ENCODE measurements at places on chromosomes 2 and 18.

GRCh38 chr18:27839141-27839540 lies 337.8 kb downstream of the CDH2 start:
- no peak for DNase-seq

DNA sequence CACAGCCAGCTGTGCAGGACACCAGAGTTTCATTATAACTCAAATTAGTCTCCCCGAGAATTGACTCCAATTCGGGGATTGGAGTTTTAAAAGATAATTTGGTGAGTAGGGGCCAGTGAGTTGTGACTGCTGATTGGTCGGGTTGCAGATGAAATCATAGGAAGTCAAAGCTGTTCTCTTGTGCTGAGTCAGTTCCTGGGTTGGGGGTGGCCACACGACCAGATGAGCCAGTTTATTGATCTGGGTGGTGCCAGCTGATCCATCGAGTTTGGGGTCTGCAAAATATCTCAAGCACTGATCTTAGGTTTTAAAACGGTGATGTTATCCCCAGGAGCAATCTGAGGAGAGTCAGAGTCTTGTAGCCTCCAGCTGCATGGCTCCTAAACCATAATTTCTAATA lies 82.7 kb upstream of the SLC66A3 start:
- DNase-seq, result no peak

GRCh38 chr2:235573331-235574221 lies 79.7 kb downstream of the AGAP1 start:
- DNase-seq, result no peak

GRCh38 chr2:153543635-153544071 lies 65.1 kb upstream of the RPRM start:
- no peak for DNase-seq

DNA sequence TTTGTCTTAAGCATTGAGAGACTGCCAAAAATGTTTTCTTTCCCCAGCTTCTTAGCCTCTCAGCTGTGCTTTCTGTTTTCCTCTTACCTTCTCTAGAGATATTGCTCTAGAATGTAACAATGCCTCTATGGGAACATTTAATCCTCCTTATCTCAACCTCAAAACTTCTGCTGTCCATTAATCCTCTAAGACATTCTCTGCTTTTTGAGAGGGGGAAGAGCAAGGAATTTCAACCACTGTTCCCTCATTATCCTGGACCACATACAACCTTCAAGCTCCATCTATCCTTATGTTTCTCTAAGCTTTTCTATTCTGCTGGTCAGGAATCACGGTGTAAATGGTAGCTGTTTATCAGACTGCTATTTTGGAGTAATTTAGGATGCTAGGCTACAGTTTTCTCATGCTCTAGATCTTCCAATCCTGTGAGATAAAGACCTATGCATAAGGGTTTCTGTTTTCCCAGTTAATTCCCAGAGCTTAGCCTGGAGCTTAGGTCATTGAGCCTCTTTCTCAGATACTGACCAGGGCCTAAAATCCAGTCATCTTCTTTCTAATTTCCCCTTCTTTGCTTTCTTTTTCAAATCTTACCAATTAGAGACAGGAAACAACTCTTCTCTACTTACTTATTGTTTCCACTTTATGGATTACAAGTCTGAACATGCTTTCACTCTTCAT lies 282.0 kb downstream of the CALCRL start:
- DNase-seq, result no peak

- no peak for DNase-seq
Measured at GRCh38 chr18:33676593-33676992, 98.6 kb downstream of the ASXL3 start.

DNA sequence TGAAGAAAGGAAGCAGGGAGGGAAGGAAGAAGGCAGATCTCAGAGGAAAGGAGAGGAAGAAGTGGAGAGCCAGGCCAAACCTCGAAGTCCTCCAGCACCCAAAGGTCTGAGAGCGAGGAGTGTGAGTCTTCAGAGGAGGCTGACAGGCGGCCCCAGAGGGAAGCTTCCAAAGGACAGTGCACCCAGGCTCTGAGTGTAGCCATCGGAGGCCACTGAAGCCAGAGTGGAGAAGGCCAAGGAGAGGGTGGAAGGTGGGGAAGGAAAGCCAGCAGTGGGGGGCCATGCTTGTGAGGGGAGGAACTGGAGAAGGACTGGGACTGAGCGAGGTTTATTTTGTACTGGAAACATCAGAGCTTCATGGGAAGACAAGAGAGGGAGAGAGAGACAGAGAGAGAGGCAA lies 6.0 kb downstream of the ATP6V1B1 start:
- no peak for DNase-seq

GRCh38 chr2:30756051-30756719 lies 51.1 kb downstream of the CAPN13 start:
- DNase-seq, result no peak

GRCh38 chr18:76425146-76426131 lies 69.6 kb downstream of the ZNF516 start:
- no peak for DNase-seq

- DNase-seq, result no peak
Measured at GRCh38 chr2:16330571-16330970, 335.1 kb downstream of the CYRIA start.

- no peak for DNase-seq
Measured at GRCh38 chr2:41972819-41973218, 75.0 kb upstream of the PKDCC start.

DNA sequence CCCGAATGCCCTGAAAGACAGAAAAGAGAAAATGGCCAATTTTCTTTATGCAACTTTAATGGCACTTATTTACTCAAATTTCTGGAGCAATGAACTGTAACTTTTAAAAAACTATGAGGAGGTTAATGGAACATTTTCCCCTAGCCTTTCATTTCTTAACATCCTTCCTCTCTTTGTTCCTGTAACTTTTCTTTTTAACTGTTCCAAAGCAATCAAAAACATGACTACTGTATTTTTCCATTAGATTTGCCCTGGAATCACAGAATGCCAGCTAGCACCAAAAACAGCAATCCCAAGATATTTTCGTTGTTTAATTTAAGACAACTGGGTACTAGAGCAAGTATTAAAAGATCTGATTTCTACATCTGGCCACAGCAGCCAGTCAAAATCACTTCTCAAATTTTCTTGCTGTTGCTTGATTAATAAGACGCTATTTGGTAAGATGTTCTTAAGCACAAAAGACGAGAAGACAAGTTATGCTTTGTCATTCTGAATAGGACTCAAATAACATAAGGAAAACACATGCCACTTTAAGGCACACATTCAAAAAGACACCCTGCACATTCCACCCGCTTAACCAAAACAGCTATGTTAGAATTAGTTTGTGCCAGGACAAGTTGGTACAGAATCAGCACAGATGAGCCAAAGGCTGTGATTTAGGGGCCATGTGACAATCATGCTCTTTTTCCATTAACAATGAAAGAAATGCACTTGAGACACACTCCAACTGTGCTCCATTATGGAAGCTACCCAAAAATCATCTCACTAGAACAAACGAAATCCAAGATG lies 3.6 kb downstream of the STARD7 start:
- no peak for DNase-seq

GRCh38 chr2:240912878-240913809 lies 7.0 kb downstream of the CROCC2 start:
- DNase-seq, result no peak

DNA sequence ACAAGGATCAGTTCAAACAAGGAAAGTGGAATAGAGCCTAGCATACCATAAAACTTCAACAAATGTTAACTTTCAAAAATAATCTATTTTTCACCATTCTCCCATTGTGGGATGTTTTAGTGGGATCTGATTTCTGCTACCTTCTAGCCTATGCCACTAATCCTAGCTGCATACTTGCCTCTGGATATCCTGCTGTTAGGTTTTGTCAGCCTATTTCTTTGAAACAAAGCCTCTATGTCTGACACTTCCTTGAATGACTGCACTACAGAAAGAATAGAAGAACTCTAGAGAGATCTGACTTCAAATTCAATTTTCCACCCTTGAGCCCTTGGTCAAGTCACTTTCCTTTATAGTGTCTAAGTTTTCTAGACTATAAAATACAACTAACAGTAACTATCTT lies 291.5 kb downstream of the PTH2R start:
- DNase-seq, result no peak

DNA sequence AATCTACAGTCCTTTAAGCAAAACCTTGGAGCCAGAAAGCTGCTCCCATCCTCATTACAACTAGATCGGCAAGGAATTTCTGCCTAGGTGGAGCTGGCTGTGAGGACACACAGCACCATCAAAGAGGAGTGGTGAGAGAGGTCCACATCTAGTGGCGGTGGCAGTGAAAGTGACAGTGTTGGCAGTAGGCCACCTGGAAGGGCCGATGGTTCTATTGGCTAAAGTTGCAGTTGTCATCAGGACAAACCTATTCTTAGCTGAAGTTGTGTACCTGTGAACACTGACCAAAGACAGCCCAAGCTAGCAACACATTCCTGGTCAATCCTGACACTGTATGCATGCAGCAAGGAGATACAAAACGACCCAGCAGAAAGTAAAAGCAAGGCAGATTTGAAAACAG lies 218.1 kb upstream of the CHAC2 start:
- DNase-seq, result no peak

DNA sequence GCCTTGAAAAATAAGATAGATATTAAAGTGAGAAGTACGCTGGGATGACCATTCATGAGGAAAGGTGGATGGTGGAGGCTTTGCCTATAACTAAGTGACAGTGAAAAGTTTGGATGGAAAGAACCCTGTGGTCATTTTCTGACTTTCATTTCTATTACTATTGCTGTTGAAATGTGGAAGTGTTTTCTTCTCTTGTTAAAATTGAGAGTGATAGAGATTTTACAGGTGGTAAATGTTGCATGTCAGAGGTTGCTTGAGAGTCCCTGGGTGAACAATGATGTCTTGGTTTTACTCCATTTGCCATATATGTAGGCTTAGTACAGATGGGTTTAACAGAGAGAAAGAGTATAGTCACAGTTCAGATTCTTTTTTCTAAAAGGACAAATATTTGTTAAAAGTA lies 18.4 kb downstream of the NCOA1 start:
- no peak for DNase-seq

- DNase-seq, result no peak
Measured at GRCh38 chr2:158392687-158393086, 63.9 kb downstream of the CCDC148 start.

DNA sequence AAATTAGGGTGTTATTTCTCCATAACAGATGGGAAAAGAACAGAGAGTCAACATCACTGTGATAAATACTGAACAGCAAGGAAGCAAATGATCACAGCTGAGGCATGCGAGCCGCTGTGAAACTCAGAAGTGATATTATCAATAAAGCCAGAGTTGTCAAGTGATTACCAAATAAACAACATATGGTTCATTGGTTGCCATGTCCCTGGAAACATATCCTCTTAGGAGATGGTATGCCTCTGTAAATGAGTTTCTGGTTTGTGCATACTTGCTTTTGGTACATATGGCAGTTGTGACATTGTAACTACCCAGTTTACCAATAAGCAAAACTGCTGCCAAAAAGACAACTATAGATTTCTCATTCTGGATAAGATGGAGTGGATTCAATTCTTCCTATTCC lies 23.8 kb downstream of the RAPGEF4 start:
- no peak for DNase-seq

DNA sequence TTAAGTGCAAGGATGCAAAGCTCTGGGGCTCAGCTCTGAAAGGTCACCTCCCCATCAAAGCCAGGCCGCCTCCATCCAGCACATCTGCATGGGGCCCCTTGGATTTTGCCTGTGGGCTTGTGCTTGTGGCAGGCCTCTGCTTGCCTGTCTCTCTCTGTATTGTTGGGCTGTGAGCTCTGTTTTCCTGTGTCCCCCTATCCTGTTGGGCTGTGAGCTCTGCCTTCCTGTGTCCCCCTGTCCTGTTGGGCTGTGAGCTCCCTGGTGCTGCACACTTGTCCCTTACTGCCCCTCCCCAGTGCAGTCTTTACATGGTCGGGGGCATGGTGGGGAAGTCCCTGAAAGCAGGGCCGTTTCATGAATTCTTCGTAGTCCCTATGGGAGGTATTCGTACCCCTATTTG lies 49.2 kb upstream of the PDIA6 start:
- DNase-seq, result no peak

DNA sequence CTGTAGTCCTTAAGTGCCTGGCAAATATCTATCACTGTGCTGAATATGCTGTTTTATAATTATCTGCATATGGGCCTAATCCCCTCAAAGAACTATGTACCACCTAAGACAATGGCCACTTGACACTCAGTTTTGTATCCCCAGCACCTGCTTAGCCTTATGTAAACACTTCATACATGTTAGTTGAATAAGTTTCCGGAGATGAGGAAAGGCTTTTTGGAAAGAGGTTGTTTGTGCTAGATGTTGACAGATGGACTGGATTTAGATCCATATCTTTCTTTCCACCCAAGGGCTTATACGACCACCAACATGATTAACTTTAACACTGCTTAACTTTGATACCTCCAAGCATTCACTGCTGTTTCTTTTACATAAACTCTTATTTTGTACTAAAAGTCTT lies 63.3 kb downstream of the FAM228A start:
- no peak for DNase-seq

DNA sequence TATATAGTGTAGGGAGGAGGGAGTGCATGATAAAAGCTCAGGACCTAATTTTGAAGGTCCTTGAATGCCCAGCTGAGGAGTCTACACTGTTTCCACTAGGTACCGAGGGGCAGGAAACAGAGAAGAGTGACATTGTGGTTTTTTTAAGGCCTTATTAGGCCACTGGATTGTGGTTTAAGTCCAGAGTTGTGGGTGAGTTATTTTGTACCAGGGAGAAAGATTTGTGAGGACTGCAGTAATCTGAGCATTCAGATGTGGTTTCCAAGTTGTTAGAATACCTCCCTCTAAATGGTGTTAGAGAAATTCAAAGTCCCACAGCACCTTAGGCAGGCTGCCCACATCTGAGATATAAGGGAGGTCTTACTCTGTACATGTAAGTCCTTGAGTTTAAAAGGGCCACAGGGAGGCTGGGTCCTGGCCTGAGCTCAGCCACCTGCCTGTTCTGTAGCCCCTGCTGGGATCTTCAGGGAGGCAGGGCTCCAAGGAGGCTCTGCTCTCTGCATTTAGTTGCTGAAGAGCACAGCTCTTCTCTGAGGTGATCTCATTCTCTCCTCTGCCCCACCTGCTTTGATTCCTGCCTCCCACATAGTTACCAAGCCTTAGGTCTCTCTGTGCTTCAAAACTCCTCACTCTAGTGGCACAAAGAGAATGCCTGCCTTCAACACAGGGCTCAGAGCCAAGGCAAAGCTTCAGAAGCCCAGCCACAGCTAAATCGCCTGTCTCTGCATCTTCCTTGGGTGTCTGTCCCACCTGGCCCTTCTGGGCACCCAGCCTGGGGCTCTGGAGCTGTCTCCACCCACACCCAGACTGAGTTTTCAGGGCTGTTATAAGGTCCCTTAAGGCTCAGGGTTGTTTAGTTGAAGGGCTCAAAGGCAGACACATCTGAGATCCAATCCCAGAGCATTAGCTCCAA lies 88.1 kb downstream of the VSNL1 start:
- DNase-seq, result no peak

- DNase-seq, result no peak
Measured at GRCh38 chr2:208440716-208441115, 34.1 kb downstream of the PTH2R start.

DNA sequence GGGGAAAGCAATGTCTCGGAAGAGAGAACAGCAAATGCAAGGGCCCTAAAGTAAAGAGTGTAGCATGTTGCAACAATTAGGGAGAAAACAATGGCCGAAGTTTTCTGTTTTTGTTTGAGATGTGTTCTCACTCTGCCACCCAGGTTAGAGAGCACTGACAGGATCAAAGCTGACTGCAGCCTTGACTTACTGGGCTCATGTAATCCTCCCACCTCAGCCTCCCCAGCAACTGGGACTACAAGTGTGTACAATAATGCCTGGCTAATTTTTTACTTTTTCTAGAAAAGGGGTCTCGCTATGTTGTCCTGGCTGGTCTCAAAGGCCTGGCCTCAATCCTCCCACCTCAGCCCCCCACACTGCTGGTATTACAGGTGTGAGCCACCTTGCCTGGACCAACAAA lies 23.9 kb downstream of the MEMO1 start:
- DNase-seq, result no peak

- DNase-seq, result no peak
Measured at GRCh38 chr18:13246591-13246990, 28.0 kb downstream of the LDLRAD4 start.
